ENCODE measurements at places on chromosomes 2 and 18.

- peak; percentile 44 for DNase-seq
Observed at GRCh38 chr2:217995731-217996231, 7.0 kb downstream of the TNS1 start.

- no peak for DNase-seq
Observed at GRCh38 chr2:105590780-105591660, 153.7 kb upstream of the NCK2 start.

DNA sequence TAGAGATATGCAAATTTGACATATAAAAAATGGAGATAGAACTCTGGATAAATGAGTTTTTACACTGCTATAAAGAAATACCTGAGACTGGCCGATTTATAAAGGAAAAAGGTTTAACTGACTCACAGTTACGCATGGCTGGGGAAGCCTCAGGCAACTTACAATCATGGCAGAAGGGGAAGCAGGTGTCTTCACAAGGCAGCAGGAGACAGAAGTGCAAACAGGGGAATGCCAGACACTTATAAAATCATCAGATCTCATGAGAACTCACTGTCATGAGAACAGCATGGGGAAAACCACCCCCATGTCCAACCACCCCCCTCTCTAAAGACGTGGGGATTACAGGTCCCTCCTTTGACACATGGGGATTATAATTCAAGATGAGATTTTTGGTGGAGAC lies 1540.2 kb upstream of the SLC39A10 start:
- DNase-seq = peak; percentile 22

DNA sequence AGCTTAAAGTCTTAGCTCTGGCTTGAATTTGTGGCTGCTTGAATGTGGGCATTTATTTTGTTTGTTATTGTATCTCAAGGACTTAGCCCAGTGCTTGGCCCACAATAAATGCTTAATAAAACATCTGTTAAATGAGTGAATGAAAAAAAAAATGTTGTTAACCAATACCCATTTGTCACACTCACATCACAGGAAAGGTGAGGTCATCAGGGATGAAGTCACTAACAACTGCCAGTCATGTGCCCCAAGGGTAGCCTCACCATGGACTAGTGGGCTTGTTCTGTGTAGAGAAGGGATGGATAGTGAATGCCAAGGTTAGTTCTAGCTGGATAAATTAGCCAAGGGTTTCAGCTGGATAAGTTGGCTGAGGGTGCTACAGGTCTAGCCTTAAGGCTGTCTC lies 3.0 kb downstream of the NRBP1 start:
- DNase-seq = no peak

DNA sequence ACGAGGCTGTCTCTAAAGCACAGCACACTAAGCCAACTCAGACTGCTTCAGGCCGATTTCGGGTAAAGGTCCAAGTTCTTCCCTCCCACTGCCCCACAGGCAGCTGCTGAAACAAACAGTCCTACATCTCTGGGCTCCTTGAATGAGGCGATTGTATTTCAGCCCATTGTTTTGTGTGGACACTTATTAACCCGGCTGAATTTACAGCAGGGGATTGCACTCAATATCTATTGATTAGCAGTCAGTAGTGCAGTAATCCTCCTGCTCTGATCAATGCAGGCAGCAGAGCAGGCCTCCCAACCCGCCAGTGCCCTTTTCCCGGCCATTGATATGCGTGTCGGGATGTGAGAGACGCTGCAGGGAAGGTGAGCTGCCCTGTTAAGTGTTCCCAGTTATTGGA lies 330.1 kb downstream of the CMPK2 start:
- no peak for DNase-seq

All from BE2C (cell line).